ENCODE measurements at places on chromosomes 16 and 17. TPM values are rescaled to one million over a fixed set of nuclear protein-coding genes. Genes with fewer than 3 reads are reported as not detected.

DNA sequence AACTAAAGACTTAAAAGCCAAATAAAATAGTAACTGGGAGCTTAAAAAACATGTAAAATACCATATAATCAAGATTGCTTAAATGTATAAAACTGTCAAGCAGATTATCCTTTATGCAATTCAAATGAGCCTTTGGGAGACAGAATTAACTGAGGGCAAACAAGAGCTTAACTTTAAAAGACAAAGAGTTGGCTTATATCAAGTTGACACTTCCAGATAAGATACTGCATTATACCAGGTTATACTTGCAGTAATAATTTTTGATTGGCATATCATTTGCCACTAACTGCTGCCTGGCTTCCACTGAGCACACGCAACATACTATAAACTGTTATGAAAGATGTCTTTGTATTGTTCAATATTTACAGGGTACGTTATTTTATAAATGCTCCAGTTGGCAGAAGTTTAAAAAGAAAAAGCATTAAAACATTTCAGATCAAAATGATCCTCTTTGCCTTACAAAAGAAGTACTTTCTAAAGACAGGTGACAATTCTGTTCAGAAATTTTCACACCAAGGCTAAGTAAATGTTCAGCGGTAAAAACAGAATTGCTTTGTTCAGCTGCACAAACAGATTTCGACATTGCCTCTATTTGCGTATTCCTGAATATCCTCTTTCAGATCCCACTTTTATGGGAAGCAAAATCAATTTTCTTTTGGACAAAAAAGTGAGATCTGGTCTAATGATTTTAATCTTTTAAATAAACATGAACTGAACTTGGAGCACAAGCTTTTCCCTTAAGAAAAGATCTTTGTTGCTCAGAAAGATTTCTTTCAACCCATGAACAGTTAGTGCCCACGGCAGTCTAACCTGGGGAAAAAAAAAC is 50.7 kb downstream of the TOX3 start:
- no peak for DNase-seq

GRCh38 chr16:894841-895240 is 75.9 kb downstream of the LMF1 start:
- DNase-seq: peak; percentile 31

- DNase-seq: peak; percentile 38
Observed at GRCh38 chr17:7882068-7882467, 6.5 kb upstream of the CHD3 start.

The KRT36 gene
- total RNA-seq: not detected
